ENCODE measurements at places on chromosomes 5 and 9.
A peak's percentile ranks its signal among the peaks of the same experiment; 100 is the strongest.

GRCh38 chr9:3922846-3923245, 377.0 kb downstream of the GLIS3 start:
- no peak for DNase-seq

DNA sequence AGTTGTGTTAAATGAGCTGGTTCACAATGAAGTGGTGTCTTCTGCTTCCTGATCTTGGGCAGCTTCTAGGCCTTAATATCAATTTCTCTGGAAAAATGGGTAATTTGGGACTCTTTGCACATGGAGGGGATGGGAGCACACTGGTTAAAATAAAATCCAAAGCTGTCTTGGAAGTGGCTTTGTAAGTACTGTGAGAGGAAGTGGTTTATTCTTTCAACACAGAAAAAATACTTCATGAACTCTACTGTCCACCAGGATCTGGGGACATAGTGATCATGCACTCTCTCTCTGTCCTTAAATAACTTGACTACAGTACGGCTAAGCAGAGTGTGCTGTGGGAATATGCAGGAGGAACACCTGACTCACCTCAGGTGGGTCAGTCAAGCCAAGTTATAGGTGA, 2.4 kb downstream of the PCYOX1L start:
- DNase-seq: peak; percentile 22

DNA sequence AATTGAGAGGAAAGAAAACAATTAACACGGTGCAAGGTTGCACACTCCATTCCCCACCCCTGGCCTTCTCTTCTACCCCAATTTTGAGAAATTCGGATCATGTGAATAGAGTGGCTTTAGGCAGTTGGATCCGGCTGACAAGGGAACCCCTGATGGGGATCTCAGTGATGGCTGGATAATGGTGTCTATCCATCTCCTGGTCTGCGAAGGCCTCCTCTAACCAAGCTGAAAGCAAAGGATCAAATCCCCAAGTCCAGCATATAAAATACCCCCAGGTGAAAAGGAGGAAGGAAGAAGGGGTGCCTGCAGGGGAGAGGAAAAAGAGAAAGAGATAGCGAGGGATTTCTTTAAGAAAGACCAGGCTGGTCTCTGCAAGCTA, 16.0 kb downstream of the NR2F1 start:
- no peak for DNase-seq

GRCh38 chr5:83965441-83965840, 244.8 kb upstream of the HAPLN1 start:
- DNase-seq: peak; percentile 81

DNA sequence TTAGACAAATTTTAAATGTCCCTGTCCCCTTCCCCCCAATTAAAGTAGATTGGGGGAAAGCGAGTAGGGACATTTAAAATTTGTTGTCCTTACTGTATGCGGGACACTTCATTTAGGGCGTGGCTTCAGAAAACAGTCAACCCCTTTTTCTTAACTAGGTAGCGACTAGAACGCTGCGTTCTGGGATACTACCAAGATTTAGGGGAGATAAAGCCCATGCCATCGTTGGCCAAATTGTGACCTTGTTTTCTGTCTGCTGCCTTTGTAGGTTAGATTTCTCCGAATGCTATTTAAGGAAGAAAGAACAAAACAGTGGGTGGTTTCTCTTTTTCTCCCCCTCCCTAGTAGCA, 1.2 kb downstream of the CKS2 start:
- no peak for DNase-seq

Data from GF-D8 (cell line).